Activated CD4-positive, alpha-beta memory T cell treated with anti-CD3 and anti-CD28 coated beads for 36 hours (primary cell): ENCODE measurements at places on chromosomes 1 and 21. TPM values are rescaled to one million over a fixed set of nuclear protein-coding genes. Genes with fewer than 3 reads are reported as not detected.

DNA sequence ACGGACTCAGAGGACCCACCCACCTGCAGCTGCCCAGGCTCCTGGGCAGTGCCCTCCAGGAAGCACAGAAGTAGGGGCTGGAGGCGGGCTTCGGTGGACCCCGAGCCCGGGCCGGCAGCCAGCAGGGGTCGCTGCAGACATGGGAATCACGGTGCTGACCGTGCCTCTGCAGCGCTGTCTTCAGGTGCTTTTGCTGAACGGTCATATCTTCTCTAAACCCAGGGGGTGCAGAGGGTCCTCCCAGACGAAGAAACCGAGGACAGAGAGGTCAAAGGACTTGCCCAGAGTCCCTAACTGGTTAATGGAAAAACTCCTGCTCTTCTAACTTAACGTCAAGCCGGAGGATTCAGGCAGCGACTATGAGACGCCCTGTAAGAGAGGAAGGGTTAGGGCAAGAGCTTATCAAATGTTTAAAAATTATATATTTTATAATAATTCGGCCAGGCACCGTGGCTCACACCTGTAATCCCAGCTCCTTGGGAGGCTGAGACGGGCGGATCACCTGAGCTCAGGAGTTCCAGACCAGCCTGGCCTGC lies 21.5 kb upstream of the LEFTY2 start:
- peak; percentile 75 for DNase-seq

DNA sequence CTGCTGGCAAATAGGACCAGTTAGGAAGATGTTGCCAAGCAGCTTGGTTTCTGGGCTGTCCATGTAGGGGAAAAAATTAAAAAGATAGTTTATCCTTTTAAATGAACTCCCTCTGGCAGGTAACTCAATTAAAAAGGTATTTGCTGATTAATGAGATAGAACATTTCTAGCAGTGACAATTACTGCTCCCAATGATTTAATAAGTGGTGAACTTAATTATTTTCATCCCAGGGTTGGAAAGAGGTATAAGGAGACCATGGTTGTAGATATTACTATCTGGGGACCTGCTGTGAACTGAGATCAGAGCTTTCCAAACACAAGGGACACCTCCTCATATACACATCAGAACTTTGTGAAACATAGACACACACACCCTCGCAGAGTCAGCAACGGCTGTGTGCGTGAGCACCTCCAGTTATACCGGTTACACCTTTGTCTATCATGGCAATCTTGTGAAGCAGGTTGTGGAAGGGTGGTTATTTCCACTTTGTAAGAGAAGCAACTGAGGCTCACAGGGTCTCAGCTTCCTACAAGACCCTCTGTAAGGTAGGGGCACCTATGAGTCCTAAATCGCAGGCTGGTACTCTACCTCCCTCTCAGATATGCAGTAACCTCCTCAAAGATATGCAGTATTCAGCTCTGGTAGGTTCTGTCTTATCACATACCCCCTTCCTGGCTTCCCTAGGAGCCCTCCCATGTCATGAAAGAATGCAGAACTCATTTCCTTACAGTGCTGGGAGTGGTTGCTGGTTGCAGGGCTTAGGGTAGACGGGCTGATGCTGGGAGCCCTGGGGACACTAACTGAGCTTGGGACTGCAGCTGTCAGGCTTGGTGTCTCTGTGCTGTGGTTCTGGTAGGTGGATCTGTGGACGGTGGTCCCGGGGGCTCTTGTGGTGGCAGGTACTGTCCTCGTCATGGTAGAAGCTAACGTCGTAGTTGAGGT lies 18.5 kb upstream of the MAGOH start:
- no peak for DNase-seq

DNA sequence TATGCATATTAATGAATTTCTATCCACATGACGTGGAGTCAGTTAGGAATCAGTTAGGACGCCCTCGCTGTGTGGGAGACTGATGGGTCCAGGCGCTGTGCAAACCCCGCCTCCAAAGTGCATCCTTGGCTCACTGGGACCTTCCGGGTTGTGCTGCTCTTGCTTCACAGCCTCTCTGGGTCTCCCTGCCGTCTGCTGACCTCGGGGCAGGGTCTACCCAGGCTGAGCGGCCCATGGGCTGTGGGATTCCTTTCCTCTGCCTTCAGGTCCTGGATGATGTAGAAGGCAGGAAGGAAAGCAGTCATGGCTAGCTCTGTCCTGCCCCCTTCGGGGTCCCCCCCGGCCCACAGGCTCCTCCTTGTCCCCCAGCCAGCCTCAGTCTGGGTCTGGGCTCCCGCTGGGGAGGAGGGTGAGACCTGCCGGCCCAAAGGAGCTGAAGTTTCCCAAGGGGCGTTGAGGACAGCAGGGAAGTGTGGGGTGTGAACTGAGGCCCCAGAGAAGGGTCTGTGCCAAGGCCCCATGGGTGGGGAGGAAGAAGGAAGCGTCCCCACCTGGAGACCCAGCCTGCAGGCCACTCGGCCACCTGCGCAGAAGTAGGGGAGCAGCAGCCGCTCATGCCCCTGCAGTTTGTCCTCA lies 24.6 kb upstream of the CDK11A start:
- DNase-seq = no peak

- peak; percentile 87 for DNase-seq
These were observed 12.4 kb upstream of the SLC19A1 start for GRCh38 chr21:45554477-45555175.

DNA sequence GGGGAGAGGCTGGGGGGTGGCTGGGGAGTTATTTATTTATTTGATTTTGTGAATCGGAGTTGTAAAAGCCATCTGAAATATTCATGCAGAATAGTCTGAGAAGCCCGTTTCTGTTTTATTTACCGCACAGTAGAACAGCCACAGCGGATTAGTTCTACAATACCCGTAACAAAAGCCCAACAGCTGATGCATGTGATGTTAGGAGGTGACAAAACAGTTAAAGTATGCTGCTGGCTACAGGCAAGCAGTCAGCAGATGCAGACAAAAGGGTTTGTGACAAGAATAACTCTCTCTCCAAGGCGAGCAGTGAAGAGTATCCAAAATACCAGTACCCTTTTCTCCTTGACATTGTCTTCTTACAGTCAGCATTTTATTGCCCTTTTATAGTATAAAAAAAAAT lies 42.0 kb downstream of the PROX1 start:
- DNase-seq = no peak

DNA sequence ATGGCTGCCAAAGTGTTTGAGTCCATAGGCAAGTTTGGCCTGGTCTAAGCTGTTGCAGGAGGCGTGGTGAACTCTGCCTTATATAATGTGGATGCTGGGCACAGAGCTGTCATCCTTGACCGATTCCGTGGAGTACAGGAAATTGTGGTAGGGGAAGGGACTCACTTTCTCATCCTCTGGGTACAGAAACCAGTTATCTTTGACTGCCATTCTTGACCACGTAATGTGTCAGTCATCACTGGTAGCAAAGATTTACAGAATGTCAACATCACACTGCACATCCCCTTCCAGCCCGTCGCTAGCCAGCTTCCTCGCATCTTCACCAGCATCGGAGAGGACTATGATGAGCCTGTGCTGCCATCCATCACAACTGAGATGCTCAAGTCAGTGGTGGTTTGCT lies 215.8 kb upstream of the JUN start:
- DNase-seq = no peak

DNA sequence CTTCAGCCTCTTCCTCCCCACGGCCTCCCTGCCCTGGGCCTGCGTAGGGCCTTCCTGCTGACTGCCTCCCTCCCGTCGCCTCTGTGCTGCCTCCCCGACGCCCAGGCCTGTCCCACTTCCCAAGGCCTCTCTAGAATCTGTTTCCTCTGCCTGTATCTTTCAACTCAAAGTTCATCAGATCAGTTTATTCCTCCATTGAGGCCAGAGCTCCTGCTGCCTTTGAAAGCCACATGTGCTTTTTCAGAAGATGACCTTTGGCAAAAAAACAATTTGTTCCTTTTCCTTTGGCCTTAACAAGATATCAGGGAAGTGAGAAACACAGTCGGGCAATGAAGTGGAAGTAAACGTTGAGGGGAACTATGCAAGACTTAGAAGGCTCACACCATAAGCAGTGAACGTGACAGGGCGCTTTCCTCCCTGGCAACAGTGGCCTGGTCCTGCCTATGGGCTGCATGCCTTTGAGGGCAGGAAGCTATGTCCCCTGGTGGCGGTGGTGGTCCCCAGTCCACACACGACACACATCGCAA lies 85.9 kb downstream of the PSMG1 start:
- no peak for DNase-seq

DNA sequence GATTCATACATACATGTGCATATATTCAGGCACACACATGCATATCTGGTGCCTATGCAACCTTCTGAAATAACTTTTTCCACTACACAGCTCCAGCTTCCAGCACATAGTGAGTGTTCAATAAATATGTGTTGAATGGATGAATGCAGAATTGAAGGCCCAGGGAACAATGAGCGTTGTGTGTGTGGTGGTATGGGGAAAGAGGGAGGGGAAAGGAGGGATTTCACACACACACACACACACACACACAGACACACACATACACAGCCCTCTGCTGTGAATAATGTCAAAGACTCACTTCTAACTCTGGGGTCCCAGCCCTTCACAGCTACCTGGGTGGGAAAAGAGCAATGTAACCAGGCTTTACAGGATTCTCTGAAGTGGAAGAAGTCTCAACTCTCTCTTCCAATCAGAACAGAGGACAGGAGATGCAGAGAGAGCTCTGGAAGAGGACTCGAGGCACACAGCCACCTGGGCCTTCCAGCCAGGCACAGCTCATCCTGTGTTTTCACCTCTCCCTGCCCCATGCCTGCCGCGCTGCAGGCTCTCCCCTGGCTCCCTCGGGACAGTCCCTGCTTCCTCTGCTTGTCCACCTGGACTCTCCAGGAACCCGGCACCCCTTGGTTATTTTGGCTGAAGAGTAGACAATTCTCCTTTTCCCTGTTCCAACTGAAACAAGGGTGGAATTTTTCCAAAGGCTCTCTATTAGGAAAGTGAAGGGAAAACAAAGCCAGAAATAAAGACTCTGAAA lies 5.4 kb upstream of the IGSF8 start:
- DNase-seq = no peak

GRCh38 chr1:155466617-155466972 lies 96.0 kb downstream of the ASH1L start:
- DNase-seq = no peak

DNA sequence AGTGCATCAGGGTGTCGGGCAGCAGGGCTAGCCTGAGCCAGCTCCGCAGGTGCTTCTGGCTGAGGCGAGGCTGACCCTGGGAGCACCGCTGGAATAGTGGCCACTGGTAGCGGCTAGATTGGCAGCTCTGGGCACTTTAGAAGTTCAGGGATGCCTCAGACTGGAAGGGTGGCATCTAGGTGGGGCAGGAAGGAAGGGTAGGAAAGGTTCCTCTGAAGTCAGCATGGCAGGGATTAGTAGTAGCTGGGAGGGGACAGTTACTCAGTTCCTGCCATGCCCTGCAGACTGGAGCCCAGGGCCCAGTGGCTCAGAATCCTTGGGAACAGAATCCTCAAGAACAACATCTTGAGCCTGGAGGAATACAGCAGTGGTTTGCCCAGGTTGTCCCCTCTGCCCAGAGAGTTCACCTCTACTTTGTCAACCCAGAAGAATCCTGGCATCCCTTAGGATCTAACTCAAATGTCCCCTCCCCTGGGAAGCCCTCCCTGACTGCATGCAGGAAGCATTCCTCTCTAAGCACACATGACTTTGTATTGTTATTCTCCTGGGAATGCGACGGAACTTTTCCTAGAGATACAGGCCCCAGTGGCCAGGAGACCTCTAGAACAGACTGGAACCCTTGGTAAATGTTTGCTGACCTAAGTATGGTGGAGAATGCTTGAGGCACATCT lies 39.5 kb upstream of the BCAR3 start:
- no peak for DNase-seq

The AMY1A gene
- total RNA-seq = not detected

The NR1I3 gene
- total RNA-seq = not detected

The KCNJ6 gene
- total RNA-seq = not detected

The RSPH1 gene
- total RNA-seq = 0.38 TPM

The RIPK4 gene
- total RNA-seq = 0.10 TPM
